ENCODE measurements at places on chromosomes 11 and 22.

DNA sequence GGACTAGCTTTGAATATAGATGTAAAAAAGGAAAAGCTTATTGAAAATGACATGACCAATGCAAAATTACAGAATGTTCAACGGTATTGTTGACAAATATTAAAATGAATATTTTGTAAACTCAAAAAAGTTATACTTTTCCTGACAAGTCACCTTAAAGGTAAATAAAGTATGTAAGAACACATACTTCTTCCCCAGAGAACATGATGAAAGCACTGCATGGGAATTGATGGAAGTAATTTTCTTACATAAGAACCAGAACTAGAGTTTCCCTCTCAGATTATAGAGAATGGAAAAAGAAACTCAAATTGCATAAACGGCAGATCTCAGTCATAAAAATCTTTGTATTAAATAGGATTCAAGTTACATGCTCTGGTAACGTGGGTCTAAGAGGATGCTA is at the start of gene OR4P4:
Gene OR4P4 (plus strand): TSS at position 301 of the 400 bp plus-strand sequence.
- no peak for DNase-seq

GRCh38 chr11:42951266-42951665 is 360.5 kb upstream of the API5 start:
- DNase-seq = no peak

DNA sequence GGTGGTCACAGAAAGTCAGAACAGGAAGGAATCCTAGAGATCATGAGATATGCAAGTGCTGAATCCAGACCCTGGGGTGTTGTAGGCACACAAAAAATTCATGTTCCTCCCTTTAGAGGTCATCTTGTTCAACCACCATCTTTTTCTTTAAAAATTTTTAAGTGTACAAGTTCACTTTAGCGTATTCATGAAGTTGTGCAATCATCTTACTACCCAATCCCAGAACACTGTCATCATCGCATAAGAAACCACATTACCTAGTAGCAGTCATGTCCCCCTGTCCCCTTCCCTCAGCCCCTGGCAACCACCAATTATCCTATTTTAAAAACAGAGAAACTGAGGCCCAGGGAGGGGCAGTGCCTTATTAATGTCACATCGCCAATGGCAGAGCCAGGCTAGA is 20.3 kb upstream of the WNT11 start:
- no peak for DNase-seq

DNA sequence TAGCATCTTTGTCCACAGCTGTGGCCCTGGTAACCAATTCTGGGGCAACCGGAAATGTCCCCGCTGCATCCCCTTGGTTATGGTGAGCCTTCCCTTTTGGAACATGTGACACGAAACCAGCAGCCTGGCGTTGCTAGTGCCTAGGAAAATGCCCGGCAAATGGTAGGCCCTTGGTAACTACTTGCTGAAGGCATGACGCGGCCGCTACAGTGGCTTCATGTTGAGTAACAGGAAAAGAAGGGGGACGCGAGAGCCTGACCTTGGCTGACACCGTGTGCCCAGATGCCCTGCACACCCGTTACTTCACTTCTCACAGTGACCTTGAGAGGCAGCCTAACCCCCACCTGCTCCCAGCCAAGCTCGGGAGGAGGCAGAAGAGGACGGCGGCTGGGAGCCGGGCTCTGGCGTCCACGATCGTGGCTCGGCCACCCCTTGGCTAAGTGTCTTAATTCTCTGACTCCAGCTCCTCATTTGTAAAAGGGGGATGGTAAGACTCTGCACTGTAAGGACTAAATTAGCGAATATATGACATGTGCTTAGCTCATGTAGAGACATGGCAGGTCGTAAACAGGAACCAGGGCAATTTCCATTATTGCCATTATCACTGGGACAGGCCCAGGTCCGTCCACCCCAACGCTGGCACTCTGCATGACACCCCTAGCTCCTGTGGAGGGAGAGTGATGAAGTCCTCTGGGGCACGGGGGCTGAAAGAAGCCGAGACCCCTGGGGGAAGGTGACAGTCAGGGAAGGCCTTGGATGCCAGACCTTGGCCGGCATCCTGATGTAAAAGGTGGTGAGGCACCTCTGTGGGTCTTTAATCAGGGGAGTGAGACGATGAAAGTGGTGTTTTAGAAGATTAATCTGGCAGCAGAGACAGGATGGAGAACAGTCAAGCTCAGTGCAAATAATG is 18.9 kb downstream of the IFT27 start:
- DNase-seq = no peak

GRCh38 chr22:20267441-20268278 is 458 bp downstream of the RTN4R start:
- no peak for DNase-seq
